Pulmonary artery endothelial cell (primary cell): ENCODE measurements at places on chromosomes 1 and 21. TPM values are rescaled to one million over a fixed set of nuclear protein-coding genes. Genes with fewer than 3 reads are reported as not detected.

CALML6 gene
- 0.14 TPM in 1 of 2 replicates, not detected in the other for total RNA-seq

DNM3 gene
- 0.59 and 2.4 TPM in 2 replicates for total RNA-seq

CD1E gene
- total RNA-seq, result not detected in 2 replicates

FAM163A gene
- 0.07 TPM in 1 of 2 replicates, not detected in the other for total RNA-seq

CD164L2 gene
- total RNA-seq, result not detected in 2 replicates

HS2ST1 gene
- 24.6 and 27.4 TPM in 2 replicates for total RNA-seq

GRCh38 chr1:216314379-216315095 lies 108.7 kb downstream of the USH2A start:
- no peak for DNase-seq

GRCh38 chr21:25895565-25896205 lies 160.9 kb downstream of the GABPA start:
- DNase-seq, result no peak

DNA sequence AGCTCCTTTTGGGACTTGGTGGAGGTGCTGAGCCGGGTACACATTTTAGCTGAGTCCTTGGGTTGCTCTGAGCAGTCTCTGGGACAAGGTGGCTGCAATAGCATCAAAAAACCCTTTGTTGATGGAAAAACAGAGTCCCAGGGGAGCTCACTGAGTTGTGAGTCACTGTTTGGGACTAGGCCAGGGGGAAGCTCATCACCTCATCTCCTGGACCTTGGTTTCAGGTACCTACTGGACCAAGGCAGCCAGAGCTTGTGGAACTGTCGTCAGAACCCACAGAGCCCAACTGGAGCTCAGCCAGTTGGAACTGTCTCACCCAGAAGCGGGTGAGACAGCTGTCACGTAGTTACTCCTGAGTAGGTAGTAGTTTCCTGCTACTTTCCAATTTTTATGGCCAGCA lies 146.7 kb downstream of the HLX start:
- no peak for DNase-seq

DNA sequence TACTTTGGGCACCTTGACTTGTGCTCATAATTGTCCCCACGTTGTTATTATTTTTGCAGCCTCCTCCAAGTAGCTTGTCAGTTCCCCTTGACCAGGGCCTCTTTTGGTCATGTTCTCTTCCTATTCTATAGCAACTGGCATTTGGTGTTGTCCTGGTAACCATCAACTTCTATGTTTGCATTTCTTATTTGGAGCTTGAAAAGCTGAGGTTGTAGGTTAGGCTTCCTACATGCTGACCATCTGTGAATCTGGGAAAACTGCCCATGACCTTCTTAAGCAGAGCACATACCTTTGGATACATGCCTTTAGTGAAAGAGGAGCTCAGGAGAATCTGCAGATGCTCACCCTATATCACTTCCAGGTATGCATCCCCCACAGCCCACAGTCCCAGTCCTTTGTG lies 160.8 kb downstream of the HHAT start:
- no peak for DNase-seq

DNA sequence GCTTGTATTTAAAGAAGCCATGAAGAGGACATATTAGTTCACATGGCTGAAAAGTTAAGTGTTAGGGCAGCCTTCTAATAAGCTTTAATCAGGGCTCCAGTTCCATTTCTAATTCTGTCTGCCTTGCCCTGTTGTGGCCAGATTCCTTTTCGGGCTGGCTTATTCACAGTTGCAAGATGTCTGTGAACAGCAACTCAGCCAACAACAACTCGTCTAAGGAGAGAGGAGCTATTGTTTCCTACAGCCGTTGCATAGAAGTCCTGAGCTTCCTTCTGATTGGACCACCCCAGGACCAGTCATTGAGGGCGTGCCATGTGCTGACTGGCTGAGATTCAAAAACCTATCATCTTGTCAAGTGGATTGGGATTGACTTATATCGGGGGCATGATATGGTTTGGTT lies 18.6 kb upstream of the COQ8A start:
- no peak for DNase-seq

- DNase-seq, result no peak
These were observed 717 bp downstream of the CRYZL1 start for GRCh38 chr21:33640697-33641351.

- no peak for DNase-seq
These were observed 262.5 kb downstream of the HLX start for GRCh38 chr1:221141606-221142285.

DNA sequence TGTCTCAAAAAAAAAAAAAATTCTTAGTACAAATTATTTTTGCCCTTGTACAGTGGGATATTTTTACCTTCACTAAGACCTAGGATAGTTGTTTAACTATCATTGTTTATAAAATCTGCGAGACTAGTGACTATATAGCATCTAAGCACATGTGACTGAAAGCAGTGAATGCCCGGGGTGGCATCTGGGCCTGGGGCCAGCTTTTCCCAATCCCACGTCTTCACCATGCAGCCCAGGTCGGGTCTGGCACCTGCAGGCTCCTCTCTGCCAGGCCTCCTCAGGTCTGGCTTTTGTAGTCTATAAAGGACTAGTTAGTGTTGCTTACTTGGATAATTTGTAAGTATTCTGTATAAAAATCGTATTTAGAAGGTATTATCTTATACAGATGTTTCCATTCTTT lies 40.8 kb downstream of the CBS start:
- no peak for DNase-seq

GRCh38 chr1:204391629-204392028 lies 20.0 kb downstream of the PPP1R15B start:
- no peak for DNase-seq

DNA sequence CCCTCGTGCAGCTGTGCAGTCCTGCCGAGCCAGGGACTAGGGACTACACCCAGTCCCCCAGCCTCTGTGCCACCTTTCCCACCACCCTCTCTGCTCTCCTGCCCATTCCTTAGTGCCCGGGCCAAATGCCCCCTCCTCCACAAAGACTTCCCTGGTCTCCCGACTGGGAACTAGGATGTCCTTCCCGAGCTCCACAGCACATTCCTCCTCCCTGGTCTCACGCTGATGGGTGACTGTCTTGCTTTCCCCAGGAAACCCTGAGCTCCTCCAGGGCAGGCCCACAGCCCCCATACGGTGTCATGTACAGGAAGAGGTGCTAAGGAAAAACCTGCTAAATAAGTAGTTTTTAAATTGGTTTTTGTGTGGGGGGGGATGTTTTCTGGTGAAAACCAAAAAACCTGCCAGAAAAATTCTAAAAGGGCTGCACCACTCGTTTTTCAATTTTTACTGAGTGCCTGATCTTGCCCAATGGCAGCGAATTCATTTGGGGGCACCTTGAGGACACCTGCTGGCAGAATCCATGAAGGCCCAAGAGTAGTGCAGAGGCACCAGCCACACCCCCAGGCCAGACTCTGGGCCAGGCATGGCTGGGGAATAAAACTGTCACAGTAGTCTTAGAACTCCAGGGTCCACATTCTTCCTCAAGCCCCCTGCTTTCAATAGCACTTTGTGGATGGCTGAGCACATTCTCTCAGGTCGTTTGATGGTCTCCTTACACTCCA lies 50.4 kb downstream of the GLIS1 start:
- no peak for DNase-seq

- no peak for DNase-seq
These were observed 317.0 kb downstream of the BARHL2 start for GRCh38 chr1:90400131-90400530.

GRCh38 chr1:156233426-156234127 lies 8.4 kb upstream of the BGLAP start:
- no peak for DNase-seq

GRCh38 chr1:8431019-8431418 lies 113.1 kb downstream of the SLC45A1 start:
- no peak for DNase-seq
